ENCODE measurements at places on chromosomes 5 and 9. TPM values are rescaled to one million over a fixed set of nuclear protein-coding genes. Genes with fewer than 3 reads are reported as not detected.

The LHX2 gene
- total RNA-seq, result not detected

The KIF12 gene
- not detected for total RNA-seq

The FAM151B gene
- total RNA-seq, result 8.0 TPM

The ARSI gene
- 22.2 TPM for total RNA-seq

The FOXD1 gene
- 0.28 TPM for total RNA-seq
